ENCODE measurements at places on chromosomes 6 and 20.

DNA sequence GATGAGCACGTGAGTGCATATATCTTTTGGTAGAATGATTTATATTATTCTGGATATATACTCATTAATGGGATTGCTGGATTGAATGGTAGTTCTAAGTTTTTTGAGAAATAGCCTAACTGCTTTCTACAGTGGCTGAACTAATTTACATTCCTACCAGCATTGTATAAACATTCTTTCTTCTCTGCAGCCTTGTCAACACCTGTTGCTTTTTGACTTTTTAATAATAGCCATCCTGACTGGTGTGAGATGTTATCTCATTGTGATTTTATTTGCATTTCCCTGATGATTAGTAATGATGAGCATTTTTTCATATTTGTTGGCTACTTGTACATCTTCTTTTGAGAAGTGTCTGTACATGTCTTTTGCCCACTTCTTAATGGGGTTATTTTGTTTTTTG lies 116.3 kb downstream of the ADTRP start:
- no peak for DNase-seq

DNA sequence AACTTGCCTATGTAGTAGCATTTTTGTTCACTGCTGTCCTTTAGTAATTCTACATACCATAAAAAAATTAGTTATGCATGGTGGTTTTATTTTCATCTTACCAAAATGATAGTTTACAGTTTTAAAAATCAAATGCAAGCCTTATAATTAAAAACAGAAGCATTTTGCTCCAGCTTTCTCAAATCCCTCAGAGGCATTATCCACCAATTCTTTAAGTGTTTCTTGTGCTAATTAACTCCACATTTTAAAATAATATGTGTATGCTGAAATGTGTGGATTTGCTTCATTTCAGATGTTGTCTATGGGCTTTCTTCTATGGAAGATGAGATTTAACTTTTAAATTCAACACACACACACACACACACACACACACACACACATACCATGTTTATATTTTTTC lies 49.3 kb downstream of the PCSK2 start:
- DNase-seq: no peak

- peak; percentile 69 for DNase-seq
Measured at GRCh38 chr6:124765280-124765679, 197.0 kb upstream of the RNF217 start.

GRCh38 chr6:89073840-89074239 lies 6.7 kb upstream of the PNRC1 start:
- DNase-seq: no peak

DNA sequence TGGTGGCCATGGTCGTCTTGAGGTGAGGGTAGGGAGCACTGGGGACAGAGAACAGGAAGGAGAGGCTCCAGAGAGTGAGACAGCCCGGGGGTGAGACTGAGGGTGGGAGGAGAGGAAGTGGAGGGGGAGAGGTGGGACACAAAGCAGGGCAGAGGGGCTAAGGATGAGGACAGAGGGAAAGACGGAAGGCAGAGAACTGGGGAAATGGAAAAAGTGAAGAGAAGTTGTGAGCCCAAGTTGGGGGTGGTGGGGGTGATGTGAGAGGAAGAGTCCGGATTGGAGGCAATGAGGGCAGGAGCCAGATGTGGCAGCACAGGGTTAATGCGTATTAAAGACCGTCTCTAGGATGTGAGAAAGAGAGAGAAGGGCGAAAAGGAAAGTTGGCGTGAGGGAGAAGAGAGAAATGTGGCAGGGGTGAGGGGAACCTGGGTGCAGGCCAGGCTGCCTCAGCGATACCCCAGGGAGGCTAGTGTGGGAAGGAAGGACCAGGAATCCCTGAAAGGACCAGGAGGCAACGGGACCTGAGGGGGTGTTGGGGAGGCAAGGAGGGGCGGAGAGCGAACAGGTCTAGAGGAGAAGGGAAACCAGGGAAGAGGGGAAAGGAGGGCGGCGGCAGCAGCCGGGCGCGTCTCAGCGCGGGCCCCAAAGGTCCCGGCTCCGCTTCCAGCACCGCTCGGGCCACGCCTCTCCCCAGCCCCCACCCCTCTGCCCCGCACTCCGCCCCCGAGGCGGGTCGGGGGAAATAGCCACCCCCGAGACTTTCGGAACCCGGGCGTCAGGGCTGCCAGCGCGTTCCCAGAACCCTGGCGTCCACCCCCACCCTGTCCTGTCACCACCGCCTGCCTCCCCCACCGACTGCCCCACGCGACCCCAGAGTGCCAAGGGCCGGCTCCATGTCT lies at the start of gene PPP1R18:
PPP1R18 (minus strand) TSS at position 637 of the 899 bp plus-strand sequence; CDS start at position 10, 627 bp downstream.
- DNase-seq: no peak

- DNase-seq: no peak
Measured at GRCh38 chr20:16810216-16810615, 62.1 kb downstream of the OTOR start.

DNA sequence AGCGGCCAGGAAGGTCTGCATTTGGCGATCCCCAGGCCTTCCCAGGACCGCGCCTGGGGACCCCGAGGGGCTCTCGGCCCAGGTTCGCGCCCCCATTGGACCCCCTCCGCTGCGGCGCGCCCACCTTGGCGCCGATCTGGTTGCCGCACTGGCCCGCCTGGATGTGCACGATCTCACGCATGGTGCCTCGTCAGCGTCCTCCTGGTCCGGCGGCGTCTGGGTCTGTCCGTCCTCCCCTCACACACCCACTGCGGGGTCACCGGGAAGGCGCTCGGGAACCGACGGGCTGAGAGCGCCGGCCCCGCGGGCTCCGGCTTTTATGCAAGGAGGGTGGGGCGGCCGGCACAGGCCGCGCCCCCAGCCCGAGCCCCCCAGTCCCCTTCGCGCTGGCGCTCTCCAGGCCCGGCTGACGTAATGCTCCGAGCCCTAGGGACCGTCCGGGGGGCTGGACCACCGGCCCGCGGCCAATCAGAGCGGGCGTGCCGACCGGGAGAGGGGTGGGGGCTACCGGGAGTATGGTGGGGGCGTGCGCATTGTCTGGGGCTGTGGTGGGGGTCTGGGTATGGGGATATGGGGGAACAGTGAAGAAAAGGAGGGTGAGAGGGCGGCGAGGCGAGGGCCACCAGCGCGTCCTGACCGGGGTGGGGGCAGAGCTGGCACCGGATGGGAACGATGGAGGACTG lies at the start of gene TUBB2B:
TUBB2B (minus strand) TSS at position 291 of the 683 bp plus-strand sequence; CDS start at position 181, 110 bp downstream.
- DNase-seq: no peak

DNA sequence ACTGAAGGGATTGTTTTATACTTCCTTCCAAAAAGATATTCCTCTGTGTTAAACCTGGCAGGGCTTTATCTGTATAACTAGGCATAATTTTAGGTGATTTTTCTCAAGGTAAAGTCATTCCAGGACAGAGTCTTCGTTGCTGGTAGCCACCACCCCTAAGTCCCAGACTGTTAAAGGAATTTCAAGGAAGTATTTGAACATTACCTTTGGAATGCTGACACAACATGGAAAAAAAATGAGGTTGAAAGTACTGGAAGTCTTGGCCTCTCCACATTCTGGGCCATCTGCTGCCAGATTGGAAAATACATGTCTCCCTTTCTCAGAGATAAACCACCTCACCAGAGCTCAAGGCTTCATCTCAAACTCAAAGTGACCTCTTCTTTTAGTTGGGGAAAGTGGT lies 27.0 kb upstream of the ETV7 start:
- DNase-seq: no peak

DNA sequence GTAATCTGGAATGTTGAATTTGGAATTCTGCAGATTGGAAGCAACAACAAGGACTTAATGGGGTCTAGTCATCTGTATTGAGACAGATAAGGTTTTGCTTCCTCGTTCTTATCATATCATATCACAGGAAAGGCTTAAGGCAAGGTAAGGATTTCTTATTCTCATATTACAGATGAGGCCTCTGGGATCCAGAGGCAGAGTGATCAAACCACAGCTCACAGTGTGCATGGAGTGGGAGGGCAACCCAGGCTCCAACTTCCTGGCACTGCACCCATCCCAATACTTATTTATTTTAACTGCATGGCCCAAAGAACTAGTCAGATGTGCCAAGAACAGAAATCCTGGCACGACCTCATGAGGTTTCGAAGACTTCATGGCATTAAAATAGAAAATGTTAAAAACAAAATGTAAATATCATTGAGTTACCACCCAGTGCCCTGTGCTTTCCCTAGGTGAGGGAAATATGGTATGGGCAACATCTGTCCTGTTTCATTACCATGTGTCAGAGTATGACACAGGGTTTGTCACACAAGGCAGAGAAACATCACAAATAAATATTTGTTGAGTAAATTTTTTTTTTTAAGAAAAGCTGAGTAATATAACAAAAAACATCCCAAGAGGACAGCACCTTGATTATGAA lies 191.9 kb downstream of the ISM1 start:
- DNase-seq: no peak

DNA sequence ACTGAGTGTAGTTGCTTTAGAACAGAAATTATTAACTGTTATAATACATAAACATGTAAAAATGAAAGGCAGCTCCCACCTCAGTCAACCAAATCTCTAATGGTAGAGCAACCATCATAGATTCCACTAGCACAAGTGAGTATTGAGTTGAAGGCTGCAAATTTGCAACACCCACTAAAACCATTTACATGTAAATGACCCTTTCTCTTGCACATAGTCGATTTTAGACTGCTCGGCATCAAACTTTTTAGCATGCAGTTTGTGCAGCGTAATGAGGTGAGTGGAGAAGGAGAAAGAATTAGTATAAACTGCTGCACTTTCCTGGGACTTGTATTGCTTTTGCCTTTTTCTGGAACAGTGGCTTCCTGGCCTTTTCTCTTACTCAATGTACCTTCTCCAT lies 62.8 kb downstream of the FBXO5 start:
- no peak for DNase-seq

DNA sequence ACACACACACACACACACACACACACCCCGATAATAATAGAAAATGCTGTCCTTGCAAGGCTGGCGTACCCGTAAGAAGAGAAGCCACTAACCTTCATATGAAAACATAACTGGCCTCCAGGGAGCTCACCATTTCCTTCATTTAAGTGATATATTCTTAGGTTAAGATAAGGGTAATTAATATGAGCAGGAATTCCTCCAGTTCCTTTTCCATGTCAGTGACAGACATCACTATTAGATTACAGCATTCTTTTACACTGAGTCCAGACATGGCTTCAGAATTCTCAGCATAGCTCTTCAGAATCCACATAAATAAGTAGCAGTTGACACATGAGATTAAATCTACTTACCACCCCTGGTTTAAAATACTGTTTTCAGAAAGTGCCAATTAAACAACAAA lies 121.9 kb downstream of the SIM1 start:
- no peak for DNase-seq

GRCh38 chr6:90268178-90268577 lies 28.5 kb downstream of the BACH2 start:
- DNase-seq: no peak

DNA sequence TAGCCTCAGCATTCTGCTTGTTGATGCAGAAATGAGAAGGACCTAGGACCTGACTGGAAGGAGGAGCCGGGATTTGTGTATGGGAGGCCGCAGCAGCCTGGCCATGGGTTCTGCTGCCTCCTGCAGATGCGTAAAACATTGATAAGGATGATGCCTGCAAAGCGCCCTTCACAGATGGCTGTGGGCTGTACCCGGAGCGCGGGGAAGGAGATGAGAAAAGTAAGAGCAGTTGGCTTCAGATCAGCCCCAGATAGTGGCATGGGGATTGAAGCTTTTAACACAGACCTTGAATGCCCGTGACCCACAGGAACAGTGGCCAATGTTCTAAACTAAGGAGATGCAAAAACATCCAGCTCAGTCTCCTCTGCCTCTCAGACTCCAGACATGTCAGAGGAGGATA lies 136.4 kb upstream of the KCNG1 start:
- no peak for DNase-seq

- no peak for DNase-seq
Measured at GRCh38 chr6:33695451-33695887, 16.0 kb downstream of the UQCC2 start.

- DNase-seq: no peak
Measured at GRCh38 chr6:166201878-166202277, 34.2 kb upstream of the TBXT start.

DNA sequence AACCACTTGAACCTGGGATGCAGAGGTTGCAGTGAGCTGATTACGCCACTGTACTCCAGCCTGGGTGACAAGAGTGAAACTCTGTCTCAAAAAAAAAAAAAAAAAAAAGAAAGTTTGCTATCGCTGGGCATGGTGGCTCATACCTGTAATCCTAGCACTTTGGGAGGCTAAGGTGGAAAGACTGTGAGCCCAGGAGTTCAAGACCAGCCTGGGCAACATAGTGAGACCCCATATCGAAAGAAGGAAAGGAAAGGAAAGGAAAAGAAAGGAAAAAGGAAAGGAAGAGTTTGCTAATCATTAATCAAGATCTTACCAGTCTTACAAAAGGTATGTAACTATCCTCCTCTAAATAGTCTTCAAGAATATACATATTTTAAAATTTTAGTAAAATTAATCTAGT lies 55.4 kb upstream of the SMIM29 start:
- no peak for DNase-seq

DNA sequence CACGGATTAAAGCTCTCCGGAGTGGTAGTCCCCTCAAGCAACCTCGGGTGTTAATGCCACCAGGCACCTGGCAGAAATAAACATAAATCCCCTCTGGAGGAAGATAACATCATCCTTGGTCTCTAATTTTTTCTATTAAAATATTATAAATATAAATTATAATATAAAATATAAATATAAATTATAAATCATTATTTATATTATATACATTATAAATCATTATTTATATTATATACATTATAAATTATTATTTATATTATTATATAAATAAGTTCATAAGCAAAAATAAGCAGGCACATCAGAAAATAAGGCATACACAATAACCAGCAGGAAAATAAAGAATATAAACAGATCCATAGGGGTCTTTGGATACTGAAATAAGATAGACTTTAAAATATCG lies 39.2 kb downstream of the GABRR2 start:
- DNase-seq: no peak

DNA sequence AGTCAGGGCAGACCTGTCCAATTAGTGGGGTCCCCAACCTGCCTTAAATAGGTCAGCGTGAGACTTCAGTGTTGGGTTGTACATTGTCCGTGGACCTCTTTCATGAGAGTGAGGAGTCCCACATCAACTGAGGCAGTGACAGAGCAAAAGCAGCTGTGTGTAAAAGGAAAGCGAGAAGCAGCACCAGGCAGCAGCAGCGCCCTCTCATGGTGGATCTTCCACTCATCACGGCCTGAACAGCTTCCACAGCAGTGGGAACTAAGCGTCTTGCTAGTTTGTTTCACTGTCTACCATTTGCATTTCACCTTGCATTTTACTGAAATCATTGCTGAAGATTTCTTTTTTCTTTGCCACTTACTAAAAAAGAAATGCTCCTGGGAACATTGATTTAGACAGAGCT lies 333.8 kb downstream of the PKHD1 start:
- peak; percentile 6 for DNase-seq

DNA sequence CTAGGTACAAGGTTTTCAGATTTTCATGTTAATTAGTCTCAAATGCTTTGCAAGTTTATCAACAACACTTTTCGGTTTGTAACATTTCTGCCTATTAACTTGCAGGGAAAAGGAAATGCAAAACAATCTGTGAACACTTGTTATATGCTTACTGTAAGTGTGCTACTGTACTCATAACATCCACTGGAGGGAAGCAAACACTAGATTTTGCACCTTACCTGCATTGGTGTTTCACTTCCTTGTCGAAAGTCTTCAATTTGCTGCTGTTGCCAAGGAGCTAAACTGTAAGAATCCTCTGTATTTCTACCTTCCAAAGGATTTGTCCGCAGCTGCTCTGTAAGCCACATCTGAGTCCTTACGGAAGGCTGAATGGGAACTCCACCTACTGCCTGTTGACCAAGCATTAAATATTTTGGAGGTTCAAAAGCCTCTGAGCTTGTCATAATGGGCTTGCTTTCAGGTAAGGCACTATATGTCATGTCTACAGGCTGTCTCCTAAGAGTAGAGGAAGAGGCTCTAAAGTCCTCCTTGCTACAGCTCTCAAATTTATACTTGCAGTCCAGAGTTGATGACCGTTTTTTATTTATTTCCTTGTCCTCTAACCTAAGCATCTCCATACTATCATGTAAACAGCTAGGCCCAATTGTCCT lies 17.3 kb downstream of the PLN start:
- peak; percentile 50 for DNase-seq
